Stimulated activated CD8-positive, alpha-beta memory T cell treated with anti-CD3 and anti-CD28 coated beads, Interleukin-7, amount 100 ng/mL, for 4 hours (primary cell): ENCODE measurements at places on chromosomes 12 and 14.

DNA sequence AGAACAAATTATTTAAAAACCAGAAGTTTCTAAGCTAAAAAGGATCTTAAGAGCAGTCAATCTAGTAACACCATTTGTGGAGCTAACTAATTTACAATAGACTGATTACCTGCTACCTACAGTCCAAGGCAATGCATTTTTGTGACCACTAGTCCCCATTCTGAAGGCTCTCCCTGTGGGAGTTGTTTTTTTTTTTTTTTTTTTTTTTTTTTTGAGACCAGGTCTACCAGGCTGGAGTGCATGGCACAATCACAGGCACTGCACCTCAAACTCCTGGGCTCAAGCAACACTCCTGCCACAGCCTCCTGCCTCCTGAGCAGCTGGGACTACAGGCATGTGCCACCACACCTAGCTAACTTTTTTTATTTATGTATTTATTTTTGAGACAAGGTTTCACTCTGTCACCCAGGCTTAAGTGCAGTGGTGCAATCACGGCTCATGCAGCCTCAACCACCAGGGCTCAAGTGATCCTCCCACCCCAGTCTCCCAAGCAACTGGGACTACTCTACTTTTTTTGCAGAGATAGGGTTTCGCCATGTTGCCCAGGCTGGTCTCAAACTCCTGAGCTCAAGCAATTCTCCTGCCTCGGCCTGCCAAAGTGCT is 3.9 kb downstream of the GNPTAB start:
- DNase-seq = no peak

- no peak for DNase-seq
These were observed 13.9 kb upstream of the PITPNM2 start for GRCh38 chr12:123164710-123165261.

DNA sequence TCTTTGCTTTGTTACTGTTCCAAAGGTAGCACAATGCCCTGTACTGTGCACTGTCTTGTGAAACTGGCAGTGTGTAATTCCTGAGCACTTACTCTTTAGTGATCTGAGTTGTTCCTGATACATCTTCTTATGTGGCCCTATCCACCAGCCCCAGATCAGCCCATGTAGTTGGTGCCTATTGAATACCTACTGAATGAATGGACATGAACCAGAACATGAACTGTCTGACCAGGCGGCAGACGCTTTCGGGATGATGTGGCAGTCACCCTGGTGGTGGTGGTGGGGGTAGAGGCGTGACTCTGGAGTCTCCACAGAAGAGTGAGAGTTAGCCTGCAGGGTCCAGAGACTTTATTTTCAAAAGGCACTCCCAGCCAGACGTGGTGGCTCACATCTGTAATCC is 46.6 kb upstream of the PAPOLA start:
- no peak for DNase-seq

GRCh38 chr12:90690120-90690519 is 264.9 kb downstream of the CCER1 start:
- no peak for DNase-seq

- DNase-seq = no peak
These were observed 354.2 kb downstream of the TMEM132D start for GRCh38 chr12:129549656-129550055.

- DNase-seq = no peak
These were observed 537.3 kb downstream of the TMTC2 start for GRCh38 chr12:83224012-83224411.

- DNase-seq = no peak
These were observed 4.4 kb downstream of the AVIL start for GRCh38 chr12:57813971-57814772.

- no peak for DNase-seq
These were observed 871.1 kb upstream of the MGAT4C start for GRCh38 chr12:87127272-87127671.

GRCh38 chr12:88325816-88326189 is 183.7 kb downstream of the TMTC3 start:
- no peak for DNase-seq

DNA sequence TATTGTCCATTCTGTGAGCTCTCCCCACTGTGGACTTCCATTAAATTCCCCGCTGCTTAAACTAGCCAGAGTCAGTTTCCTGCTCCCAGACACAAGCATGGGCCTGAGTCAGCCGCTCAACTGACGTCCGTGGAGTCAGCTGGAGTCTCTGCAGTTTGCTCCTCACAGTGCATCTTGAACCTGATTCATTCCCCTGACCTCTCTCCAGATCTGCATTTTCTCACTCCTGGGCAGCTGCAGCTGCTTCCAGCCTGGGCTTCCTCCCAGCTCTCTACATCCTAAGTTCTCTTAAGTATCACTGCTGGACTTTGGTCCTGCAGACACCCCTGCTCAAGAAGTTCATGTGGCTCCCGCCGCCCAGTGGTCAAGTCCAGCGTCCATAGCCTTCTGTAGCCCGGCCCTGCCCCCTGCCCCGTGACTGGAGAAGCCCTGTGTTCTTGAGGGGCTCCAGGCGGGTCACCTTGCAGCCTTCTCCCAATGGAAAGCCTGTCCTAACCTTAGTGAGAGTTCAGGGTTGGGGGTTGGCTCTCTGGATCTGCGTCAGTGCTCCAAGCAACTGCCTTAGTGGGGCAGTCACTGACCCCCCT is 20.0 kb downstream of the NFKBIA start:
- no peak for DNase-seq

- DNase-seq = no peak
These were observed 32.3 kb upstream of the MMP17 start for GRCh38 chr12:131795690-131796410.

DNA sequence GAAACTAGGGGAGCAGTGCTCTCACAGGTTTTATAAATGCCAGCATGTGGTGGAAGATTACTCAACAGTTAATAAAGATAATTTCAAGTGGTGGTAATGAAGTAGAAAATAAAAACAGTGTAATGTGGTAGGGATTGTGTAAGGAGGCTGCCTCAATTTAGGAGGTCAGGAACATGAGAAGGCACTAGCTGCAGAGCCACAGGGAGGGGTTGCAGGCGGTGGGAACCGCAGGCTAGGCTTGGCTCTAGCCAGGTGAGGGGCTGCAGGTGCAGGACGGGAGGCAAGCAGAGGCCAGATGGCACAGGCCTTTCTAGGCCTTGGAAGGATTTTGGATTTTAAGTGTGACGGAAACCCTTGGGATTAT is 768 bp downstream of the METTL25 start:
- DNase-seq = no peak

DNA sequence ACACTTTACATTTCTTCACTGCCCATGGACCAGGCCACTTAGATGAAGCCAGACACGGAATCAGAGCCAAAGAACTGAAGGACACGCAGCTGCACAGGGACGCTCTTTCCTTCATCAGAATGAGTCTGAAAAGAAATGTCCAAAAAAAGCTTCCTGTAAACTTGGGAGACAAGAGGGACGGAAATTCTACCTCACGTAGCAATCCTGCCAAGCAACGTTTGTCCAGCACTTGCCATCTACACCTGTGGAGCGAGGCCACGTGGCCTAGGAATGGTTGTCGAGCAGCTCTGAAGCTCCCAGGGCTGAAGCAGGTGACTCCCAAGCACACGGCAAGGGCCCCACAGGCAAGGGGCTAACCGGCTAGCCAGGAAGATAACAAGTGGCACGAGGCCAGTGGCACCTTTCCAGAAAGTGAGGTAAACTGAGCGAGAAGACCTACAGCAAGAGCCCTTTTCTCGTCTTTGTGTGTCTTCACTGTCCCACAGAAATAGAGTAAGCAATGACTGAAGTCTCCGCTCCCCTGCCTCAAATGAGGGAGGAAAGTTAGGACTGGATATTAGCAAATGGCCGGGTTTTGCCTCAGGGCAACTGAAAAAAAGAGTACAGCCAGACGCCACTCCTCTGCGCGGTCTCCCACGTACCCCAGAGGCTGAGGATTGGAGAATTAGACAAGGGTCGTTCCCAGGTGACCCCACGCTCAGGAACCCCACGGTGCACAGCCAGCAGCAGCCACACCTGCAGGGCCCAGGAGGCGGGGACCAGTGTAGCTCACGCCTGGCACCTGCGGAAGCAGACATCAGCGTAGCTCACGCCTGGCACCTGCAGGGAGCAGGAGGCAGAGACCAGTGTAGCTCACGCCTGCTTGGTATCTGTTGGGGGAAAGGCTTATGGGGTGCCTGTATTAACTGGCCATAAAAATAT is 7.7 kb downstream of the ZNF605 start:
- no peak for DNase-seq

GRCh38 chr12:4974217-4974616 is 64.5 kb downstream of the KCNA1 start:
- DNase-seq = no peak

DNA sequence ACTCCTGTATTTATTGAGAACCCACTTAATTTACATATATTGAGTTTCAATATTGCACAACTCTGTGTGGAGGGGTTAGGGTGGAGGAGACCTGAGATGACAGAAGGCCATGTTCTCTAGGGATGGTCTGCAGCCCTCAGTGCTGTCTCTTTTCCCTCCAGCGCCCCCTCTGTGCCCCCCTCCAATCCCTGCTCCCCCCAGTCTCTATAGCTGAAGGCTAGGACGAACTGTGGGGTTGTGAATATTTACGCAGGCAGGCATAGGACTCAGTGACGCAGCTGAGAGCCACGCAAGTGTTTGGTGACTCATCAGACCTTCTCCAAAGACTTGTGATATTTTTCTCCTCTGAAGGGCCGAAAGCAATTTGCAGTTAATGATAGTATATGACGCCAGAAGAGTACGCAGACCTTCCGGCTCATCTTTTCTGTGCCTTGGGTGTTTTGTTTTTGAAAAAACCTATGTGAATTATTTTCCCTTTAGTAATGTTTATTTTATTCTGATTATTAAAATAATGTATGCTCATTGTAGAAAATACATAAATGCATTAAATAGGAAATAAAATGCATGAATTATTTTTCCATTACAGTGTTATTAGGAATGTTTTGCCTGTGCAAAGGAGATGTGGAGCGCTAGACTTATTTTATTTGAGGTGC is 85.3 kb downstream of the SLC25A47 start:
- DNase-seq = no peak

DNA sequence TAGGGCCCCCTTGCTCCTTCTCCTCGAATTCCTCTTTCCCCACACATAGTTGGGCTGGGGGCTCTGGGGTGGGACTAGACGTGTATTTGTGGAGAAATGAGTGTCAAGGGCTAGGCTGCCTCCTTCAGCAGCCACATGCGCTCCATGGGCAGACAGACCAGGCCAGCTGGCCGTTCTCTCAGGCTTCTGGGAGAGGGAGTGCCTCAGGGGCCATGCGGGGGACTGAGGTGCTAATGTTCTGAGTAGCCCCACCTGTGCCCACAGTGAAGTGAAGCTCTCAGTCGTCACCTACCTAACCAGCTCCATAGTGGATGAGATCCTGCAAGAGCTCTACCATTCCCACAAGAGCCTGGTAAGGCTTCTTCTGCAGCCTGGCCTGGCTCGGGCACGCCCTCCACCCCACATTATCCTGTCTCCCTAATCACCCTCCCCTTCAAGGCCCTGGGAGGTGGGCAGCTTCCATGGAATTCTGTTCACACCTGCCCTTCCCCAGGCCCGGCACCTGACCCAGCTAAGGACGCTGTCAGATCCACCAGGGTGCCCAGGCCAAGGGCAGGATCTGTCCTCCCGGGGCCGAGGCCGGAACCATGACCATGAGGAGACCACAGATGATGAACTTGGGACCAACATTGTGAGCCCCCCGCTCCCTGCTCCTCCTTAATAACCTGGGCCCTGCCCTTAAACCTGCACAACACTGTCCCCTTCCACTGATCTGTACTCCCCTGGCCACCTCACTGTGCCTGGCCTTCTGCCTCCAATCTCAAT is 9.0 kb upstream of the CPNE6 start:
- no peak for DNase-seq

GRCh38 chr12:52506858-52507715 is 13.1 kb downstream of the KRT5 start:
- DNase-seq = no peak

DNA sequence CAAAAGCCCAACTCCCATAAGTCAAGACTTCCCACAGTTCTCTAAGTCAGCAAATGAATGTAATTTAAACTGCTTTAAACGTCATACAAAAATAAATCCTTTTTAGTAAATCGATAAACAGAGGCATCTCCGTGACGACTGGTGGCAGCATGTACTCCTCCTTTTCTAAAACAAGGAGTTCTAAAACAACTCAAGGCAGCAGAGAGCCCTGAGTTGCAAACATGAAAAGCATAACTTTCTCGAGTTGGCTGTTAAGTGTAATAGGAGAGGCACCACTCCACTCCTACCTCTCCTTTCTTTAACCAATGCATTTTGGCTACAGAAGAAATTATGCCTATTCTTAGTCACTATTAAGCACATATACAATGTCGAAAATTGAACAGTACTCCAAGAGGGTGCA is 22.0 kb downstream of the LTBR start:
- DNase-seq = no peak

DNA sequence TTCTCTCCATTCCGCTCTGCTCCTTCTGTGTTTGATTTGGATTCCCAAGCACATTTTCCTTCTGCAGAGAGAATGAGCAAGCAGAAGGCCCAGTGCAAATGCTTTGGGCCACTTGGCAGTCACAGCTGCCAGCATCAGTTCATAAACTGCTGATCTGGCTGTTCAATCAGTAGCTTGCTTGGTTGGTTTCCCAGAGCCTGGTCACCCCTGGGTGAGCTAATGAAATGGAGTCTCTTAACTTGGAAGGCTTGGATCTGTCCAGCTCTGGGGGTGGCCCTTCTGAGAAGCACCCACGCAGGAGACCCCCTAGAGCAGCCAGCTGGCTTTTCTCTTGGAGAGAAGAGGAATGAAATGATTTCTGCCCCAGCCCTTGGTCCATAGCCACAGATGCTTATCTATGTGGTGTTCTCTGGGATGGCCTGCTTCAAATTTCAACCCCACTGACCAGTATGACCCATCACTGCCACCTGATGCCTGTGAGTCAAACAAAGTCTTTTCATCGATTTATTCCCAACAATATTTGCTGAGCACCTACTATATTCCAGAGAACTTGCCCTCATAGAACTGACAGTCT is 30.3 kb downstream of the FAIM2 start:
- no peak for DNase-seq

GRCh38 chr14:57820581-57820980 is 45.3 kb downstream of the SLC35F4 start:
- DNase-seq = no peak

GRCh38 chr14:103087343-103087835 is 3.4 kb downstream of the LBHD2 start:
- DNase-seq = no peak

DNA sequence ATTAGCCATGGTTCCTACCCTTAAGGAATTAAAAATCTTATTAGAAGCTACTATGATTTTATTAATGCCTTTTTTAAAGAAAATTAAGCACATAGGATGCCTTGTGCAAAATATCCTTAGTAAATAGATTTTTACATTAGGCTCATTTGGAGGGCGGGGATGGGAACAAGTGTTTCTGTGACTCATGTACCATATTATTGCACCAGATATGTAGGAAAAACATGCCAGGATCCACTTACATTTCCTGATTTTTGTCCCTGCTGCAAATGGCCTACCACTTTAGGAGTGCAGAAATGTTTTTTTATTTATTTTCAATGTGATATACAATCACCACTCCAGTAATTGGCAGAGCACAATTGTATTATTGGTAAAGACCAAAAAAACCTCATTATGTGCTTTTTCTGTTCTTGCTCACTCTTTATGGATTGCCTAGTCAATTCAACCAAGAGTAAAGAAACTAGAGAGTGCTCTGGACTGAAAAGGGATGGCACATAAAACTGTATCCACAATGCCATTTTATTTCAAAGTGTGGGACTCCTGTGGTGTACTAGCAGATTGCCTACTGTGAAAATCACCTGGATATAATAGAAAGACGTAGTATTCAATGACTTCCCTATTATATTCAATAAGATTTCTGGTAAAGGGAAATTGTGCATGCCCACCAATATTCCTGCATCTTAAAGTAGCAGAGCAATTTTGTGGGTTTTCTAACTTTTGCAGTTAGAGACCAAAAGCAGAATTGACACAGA is 86.9 kb downstream of the ANO6 start:
- DNase-seq = no peak

- DNase-seq = no peak
These were observed 10.6 kb downstream of the FAR2 start for GRCh38 chr12:29159661-29160060.
